ENCODE measurements at places on chromosomes 1 and 21. TPM values are rescaled to one million over a fixed set of nuclear protein-coding genes. Genes with fewer than 3 reads are reported as not detected.
A peak's percentile ranks its signal among the peaks of the same experiment; 100 is the strongest.

KRTAP19-3 gene
- not detected for total RNA-seq

ANKRD65 gene
- 21.5 TPM for total RNA-seq

PRDM16 gene
- total RNA-seq, result 21.0 TPM

LRRIQ3 gene
- total RNA-seq, result 0.67 TPM

ST6GALNAC5 gene
- 23.1 TPM for total RNA-seq

AQP10 gene
- 0.64 TPM for total RNA-seq

KCNH1 gene
- not detected for total RNA-seq

UBXN10 gene
- 0.87 TPM for total RNA-seq

TTLL10 gene
- total RNA-seq, result not detected

- H3K4me1 ChIP-seq, result no peaks in the 10 kb centered on the region
Observed at GRCh38 chr1:175158170-175158591, 34.4 kb downstream of the KIAA0040 start.

DNA sequence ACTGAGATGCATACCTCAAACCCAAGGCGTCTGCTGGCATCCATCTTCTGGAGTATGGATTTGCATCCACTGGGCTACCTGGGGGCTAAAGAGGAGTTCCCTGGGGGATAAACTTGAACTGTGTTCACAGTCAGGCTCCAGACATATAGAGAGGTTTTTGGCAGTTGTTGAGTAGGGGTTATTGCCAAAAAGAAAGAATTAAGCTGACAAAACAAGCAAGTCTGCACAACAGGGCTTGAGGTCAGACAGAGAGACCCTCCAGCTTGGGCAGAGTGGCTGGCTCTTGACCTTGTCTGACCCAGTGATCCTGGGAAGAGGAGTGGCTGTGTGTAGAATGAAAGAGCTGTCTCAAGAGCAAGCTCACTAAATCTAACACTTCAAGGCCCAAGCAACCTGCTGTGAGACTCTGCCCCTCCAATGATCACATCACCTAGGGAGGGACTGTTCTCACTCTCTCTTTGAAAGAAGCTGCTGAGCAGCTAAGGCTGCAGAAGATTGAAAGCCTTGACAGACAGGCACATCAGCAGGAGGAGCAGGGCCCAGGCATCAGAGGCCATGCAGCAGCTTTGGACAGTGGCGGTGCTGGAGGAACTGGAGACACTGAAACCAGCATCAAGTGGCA, 61.5 kb downstream of the SYT2 start:
- no peak for DNase-seq
- H3K4me3 ChIP-seq, result no peak overlapping the region
- H3K36me3 ChIP-seq, result no peaks in the 10 kb centered on the region
- no peak overlapping the region for H3K27ac ChIP-seq

DNA sequence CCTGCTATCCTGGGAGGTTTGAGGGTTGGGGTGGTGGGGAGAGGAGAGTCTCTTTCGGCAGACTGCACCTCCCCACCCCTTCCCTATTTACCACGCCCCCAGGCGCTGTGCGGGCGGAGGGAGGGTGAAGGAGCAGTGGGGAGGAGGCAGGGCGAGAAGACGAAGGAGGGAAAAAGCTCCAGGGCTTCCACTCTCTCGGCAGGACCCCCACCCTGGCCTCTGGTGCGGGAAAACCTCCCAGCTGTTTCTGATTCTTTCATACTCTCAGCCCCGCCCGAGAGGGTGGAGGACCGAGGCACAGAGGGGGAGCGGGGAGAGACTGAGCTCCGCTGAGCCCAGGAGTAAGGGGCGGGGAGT, 866 bp upstream of the WNT2B start:
- no peaks in the 10 kb centered on the region for H3K36me3 ChIP-seq
- peaks cover 30% of the 10 kb centered on the region for H3K27me3 ChIP-seq
- no peak overlapping the region for H3K27ac ChIP-seq
- H3K4me1 ChIP-seq, result peaks cover 12% of the 10 kb centered on the region
- no peak for DNase-seq

DNA sequence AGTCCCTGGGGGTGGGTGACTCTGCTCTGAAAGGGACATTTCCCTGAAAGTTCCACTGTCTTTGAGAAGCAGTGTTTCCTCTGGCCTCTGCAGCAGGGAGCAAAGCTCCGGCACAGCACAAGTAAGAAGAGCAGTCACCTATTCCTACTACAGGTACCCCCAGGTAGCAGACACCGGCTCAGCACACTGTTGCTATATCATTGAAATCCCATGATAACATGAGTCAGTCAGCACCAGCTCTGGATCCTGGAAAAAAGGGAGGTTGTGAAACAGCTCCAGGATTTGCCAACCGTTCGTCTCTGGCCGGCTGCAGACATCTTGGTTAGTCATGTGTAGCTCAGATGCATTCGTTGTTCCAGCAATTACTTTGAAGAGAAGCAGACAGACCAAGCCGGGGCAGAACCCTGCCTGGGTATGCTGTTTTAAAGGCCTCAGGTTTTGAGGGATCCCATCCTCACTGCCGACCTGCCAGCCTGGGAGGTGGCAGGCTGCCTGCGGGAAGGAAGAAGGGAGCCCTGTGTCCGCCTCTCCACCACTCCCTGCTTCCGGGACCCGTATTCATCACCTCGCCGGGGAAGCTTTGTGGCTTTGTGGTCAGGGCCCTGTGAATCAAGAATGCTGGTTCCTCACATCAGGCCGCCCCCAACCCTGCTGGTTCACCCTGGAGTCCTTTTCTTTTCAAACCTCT, 139.2 kb downstream of the CLIC6 start:
- H3K27me3 ChIP-seq, result no peaks in the 10 kb centered on the region
- peaks cover 14% of the 10 kb centered on the region for H3K4me1 ChIP-seq
- H3K4me3 ChIP-seq, result no peak overlapping the region
- no peak for DNase-seq
- H3K27ac ChIP-seq, result peak overlapping the region; percentile 42

DNA sequence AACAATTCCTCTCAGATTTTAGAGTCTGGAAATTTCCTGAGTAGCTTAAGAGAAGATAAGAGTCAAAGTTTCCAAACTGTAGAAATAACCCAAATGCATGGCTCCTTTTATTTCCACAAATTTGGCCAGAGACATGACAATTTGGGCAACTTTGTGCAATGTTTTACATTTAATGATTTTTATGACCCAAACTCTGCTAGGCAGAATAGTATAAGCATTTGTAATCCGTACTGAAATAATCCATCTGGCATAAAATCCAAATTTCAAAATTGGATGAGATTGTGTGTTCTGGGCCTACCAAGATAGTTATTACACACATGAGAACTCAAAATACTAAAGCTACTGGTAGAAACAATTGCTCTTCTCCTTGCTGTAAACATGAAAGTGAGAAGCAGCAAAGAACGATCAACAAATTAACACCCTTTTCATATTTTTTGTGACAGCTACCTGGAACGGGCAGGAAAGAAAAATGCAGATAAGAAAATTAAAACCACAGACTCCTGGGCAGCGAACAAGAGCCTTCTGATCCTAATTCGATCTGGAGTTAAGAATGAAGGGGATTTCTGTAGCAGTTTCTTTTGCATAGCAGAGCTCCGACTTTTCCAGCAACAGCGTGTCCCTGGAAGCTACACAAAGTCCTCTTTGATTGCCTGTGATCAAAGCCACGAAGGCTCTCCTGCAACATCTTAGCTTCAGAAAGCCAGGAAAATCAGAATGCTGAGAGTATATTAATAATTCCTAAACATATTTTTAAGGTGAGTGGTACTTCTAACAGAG, 191.2 kb downstream of the GRIK1 start:
- no peaks in the 10 kb centered on the region for H3K27me3 ChIP-seq
- no peaks in the 10 kb centered on the region for H3K36me3 ChIP-seq
- no peak overlapping the region for H3K27ac ChIP-seq
- no peak overlapping the region for H3K4me3 ChIP-seq
- H3K4me1 ChIP-seq, result no peaks in the 10 kb centered on the region

DNA sequence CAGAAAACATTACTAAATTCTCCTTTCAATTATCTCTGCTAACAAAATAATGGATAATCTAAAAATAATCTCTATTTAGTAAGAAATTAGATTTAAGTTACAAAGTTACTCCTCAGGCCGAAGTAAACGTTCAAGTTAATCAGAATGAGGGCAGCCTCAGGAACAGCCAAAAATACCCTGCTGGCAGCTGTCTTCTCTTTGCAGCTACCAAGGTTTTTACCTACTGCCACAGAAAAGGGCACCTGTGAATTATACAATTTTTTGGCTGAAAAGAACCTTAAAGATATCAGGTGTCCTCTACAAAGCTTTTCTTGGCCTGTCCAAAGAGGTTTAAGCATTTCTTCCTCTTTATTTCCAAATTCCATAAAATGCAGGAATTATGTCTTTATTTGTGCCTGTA, 84.4 kb downstream of the AKT3 start:
- no peaks in the 10 kb centered on the region for H3K27me3 ChIP-seq
- H3K36me3 ChIP-seq, result no peaks in the 10 kb centered on the region
- no peak overlapping the region for H3K4me3 ChIP-seq
- no peak for DNase-seq
- H3K4me1 ChIP-seq, result peaks cover 2% of the 10 kb centered on the region
- H3K27ac ChIP-seq, result no peak overlapping the region

GRCh38 chr1:111908011-111908621, 81.4 kb downstream of the KCND3 start:
- no peak for DNase-seq
- H3K4me1 ChIP-seq, result no peaks in the 10 kb centered on the region
- no peaks in the 10 kb centered on the region for H3K27me3 ChIP-seq

DNA sequence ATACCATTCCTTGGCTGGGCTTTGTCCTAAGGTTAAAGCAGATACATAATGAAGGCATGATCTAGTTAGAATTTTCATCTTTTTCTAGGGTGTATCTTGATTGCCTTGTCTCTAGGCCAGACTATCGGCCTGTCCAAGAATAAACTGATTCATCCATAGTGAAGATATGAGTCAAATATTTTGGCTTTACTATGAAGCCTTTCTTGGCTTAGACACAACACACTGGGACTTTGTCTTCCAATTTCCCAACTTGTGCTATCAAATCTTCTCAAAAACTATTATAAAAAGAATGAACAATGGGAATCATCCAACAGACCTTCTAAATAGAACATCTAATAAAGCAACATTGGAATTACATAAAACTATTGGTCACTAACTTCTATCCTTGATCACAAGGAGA, 64.8 kb downstream of the WARS2 start:
- no peak for DNase-seq
- no peak overlapping the region for H3K4me3 ChIP-seq
- no peak overlapping the region for H3K27ac ChIP-seq
- no peaks in the 10 kb centered on the region for H3K27me3 ChIP-seq

DNA sequence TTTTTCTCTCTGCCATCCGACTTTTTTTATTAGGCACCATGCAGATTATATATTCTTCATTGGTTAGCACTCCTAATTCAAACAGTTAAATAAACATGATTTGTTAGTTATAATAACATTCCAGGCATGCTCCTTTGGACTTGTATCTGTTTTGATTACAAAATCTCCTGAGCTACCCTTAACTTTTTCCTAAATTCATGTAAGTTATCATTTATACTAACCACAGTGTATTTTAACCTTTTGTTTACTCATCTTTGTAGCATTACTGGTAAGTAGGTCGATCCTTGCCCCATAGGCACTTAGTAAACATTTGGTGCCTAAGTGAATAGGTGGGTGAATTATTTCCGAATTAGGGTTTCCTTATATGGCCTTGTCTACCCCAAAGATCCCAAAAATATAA, 43.8 kb downstream of the MIER1 start:
- no peaks in the 10 kb centered on the region for H3K4me1 ChIP-seq
- H3K27ac ChIP-seq, result no peak overlapping the region
- no peaks in the 10 kb centered on the region for H3K27me3 ChIP-seq
- H3K4me3 ChIP-seq, result no peak overlapping the region
- no peak for DNase-seq
- peaks cover 85% of the 10 kb centered on the region for H3K36me3 ChIP-seq
